HFFc6 (cell line): ENCODE measurements at places on chromosomes 13 and 19.

GRCh38 chr19:32911467-32911866, 41.9 kb upstream of the SLC7A9 start:
- DNase-seq: no peak

GRCh38 chr13:98514288-98514687, 62.6 kb downstream of the STK24 start:
- no peak for DNase-seq

DNA sequence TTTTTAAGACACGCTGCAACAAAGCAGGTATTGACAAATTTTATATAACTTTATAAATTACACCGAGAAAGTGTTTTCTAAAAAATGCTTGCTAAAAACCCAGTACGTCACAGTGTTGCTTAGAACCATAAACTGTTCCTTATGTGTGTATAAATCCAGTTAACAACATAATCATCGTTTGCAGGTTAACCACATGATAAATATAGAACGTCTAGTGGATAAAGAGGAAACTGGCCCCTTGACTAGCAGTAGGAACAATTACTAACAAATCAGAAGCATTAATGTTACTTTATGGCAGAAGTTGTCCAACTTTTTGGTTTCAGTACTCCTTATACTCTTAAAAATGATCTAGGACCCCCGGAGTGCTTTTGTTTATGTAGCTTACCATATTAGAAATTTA, 1.2 kb downstream of the BRCA2 start:
- no peak for DNase-seq

DNA sequence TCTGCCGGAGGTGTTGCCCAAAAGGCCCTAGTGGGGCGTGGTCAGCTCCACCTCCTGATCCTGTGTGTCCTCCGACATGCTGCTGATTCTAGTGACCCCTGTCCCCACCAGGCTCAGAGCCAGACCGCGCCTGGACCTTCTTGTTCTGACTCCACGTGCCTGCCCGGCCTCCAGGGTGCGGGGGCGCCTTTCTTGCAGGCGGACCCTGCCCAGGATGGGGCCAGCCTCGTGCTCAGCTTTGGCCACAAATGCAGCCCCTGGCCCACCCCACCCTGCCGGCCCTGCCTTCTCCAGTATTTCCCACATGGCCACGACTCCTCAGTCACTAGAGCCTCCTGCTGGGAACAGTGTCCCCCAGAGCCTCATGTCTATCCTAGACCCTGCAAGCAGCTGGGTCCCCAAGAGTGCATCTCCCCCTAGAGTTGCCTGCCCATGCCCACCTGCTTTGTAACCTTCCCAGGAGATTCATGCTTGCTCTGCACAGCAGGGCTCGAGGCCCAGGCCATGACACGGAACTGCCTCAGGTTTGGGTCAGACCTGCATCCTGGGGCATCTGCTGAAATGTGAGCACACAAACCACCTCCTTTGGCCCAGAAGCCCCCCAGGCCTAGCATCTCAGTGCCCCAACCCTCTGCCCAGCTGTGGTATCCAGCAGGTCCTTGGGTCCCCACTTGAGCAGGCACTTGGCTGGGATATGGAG, 27.0 kb downstream of the TMEM161A start:
- DNase-seq: no peak

- DNase-seq: peak; percentile 65
These were observed 77.0 kb upstream of the TSC22D1 start for GRCh38 chr13:44652962-44653660.

GRCh38 chr13:112160558-112160957, 93.6 kb downstream of the SOX1 start:
- DNase-seq: no peak

GRCh38 chr19:51398096-51398704, 7.8 kb upstream of the C19orf84 start:
- peak; percentile 50 for DNase-seq

DNA sequence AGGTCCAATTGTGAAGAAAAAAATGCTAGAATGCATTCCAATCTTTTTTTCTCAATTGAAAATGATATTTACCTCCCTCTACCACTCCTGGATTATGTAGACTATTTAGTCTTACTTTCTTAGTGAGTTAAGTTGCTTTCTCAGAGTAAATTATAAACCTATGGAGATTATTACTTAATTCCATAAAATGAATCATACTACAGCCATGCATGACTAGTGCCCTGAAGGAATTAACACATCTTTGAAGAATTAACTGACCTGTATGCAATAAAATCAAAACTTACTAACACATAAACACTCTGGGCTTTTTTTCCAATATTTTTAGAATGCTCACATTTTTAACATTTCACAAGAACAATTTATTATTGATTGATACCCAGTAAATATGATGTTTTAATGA, 379.4 kb upstream of the DACH1 start:
- DNase-seq: no peak

DNA sequence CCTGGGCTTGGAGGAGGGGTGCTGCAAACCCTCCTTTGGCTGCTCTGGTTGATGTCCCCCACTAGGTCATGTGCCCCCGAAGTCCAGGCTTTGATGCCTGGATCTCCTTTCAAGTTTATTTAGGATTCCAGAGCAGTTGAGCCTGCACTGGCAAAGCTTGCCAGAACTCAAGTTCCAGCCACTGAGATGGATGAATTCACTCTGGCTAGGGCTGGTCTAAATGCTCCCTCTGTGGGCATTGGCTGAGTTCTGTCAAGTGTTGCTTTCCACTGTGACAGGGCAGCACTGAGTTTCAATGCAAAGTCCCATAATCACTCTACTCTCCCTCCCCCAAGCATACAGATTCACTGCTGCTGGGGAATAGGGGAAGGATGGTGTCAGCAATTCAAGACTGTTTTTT, 17.8 kb upstream of the LMO7 start:
- DNase-seq: no peak

GRCh38 chr13:24133021-24133795, 27.3 kb upstream of the SPATA13 start:
- DNase-seq: no peak
